ENCODE measurements at places on chromosomes 3 and 15. TPM values are rescaled to one million over a fixed set of nuclear protein-coding genes. Genes with fewer than 3 reads are reported as not detected.

THRB gene
- 9.8 TPM for total RNA-seq

KCNAB1 gene
- not detected for total RNA-seq

BNC1 gene
- 0.68 TPM for total RNA-seq

TBC1D21 gene
- not detected for total RNA-seq

GRK7 gene
- not detected for total RNA-seq

LNP1 gene
- 2.6 TPM for total RNA-seq

MKRN2OS gene
- not detected for total RNA-seq

XCR1 gene
- total RNA-seq: not detected

PRKAR2A gene
- total RNA-seq: 21.2 TPM

TP63 gene
- total RNA-seq: 0.37 TPM

ANKRD34C gene
- not detected for total RNA-seq
